ENCODE measurements at places on chromosomes 11 and 22.
A peak's percentile ranks its signal among the peaks of the same experiment; 100 is the strongest.

DNA sequence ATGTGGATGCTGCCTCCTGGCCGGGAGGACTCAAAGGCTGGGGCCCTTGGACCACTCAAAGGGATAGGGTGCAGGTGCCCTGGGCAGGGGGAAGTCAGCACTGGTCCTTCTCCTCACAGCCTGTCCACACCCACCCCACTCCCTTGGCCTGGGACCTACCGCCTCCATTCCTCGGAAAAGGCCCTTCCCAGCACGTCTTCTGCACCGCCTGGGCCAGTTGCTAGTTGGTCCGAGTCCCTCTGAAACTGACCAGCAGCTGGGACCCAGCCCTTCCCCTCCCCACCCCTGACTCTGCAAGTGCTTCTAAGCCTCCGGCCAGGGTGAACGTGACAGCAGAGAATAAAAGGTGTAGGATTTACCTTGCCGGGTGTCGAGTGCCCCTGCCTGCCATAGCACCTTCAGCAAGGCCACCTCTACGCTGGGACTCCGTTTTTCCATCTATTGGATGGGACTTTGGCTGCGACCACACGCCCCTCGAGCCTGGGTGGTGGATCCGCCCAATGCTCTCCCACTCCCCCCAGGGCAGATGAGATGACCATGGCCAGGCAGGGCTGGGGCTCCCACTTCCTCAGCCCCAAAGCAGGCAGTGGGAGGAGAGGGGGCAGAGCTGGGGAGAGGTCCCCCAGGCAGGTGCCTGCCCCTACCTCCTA, 37.3 kb downstream of the OSBPL5 start:
- DNase-seq: no peak

DNA sequence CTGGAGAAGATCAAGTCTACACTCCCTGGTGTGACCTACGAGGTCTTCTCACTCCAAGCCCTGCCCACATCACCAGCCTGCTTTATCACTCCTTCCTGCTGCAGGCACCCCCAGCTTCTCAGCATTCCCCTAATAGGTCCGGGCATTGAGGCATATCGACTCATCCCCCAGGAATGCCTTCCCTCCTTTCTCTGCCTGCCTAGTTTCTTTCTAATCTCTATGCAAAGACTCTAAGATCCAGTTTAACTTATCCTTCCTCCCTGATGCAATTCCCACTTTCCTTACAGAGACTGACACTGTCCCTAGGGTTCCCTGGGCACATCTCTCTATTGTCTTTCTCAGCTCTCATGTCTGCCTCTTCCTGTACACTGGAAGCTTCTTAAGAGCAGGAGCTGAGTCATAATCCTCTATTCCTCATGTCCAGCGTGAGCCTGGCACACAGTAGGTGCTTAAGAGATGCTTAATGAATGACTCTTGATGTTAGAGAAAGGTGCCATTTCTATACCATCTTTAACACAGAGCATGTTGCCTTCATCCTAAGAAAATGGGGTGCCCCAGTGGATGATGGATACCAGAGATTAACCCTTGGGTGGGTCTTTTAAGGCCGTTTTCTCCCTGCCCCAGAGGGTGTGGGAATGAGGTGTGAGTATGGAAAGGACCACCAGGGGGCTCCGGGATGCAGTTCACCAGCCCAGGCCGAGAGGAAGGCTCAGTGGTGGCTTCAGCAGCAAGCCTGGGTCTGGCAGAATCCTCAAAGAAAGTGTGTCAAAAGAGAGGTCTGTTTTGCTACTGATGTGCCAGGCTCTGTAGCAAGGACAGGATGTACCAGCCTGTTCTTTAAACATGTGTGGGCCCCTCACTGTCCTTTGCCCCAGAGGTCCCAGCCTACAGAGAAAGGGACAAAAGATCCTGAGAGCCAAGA, 34.7 kb downstream of the PARVA start:
- DNase-seq: peak; percentile 45

DNA sequence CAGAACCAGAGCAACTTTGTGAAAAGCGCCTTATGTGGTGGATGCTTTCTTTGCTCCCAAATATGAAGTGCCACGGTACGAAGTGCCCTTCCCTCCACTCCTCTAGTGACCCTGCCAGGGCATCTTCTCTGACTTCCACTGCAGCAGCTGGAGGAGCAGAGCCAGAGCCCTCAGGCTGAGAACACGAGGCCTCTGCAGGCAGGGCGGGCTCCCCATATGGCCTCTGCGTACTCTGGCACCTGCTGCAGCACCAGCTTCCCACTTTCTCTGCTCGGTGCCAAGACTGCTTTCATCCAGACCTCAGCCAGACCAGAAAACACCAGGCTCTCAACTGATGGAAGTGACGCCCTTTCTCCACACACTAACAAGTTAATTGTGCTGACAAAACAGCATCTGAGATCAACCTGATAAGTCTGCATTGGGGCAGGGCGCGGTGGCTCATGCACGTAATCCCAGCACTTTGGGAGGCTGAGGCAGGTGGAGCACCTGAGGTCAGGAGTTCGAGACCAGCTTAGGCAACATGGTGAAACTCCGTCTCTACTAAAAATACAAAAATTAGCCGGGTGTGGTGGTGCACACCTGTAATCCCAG, 12.8 kb downstream of the UFD1 start:
- DNase-seq: no peak

DNA sequence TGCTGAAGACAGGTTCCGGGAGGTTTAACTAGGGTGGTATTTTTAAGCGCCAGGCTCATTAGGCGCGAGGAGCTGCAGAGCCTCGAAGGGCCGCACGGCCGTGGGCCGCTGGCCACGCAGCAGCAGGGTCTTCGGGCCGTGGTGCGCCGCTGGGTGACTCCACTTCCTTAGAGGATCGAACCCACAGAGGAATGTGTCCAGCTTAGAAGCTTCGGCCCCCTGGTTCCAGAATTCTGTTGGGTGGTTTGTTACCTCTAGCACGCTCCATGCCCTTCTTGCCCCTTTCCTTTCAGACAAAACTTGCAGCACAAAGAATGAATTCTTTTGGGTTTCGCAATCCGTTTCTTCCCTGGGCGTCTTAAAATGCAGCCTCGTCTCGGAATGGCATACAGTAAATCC, 773 bp upstream of the PATL1 start:
- DNase-seq: no peak

DNA sequence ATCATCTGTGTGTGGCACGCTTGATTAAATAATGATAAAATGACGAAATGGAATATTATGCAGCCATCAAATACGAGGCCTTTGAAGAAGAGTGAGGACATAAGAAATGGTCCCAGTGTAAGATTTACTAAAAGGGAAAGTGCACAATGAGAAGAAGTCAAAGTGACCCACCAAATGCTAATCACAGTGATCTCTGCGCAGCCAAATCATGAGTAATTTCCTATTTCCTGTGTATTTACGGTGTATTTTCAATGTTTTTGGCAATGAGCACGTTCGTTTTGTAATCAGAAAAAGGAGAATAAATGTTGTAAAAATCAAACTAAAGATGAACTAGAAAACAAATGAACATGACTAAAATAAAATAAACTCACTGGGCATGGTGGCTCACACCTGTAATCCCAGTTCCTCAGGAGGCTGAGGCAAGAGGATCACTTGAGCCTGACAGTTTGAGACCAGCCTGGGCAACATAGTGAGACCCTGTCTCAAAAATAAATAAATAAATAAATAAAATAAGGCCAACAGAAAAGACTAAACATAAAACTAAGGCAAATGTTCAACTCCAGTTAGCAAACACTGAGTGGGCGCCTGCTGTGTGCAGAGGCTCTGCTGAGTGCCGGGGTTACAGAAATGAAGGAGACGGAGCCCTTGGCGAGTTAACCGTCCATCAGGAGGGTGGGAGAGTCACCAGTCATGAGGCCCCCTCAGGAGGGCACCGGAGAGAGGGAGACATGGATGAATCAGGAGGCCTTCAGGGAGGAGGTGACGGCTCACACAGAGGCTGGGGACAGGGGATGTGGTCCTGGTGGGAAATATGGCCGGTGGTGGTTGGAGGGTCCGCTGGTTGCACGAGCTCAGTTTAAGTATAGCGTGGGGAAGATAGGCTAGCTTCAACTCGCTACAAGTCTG, 26.0 kb upstream of the CBX7 start:
- no peak for DNase-seq

DNA sequence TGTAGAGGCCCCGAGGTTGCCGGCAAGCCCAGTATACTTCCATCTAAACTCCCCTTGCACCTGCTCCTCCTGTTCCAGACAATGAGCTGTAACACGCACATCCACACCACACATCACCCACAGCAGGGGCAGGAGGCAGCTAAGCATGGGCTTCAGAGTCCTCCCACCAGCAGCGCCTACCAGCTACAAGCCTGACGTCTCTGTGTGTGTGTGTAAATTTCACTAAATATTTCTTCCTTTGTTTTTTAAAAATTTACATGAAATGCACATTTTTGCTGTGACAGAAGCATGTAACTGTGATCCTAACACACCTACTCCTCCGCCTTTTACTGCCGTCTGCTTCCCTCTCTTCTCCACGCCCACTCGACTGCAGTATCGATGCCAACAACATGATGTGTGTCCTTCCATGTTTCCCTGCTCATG, 29.4 kb upstream of the PACSIN2 start:
- DNase-seq: no peak

DNA sequence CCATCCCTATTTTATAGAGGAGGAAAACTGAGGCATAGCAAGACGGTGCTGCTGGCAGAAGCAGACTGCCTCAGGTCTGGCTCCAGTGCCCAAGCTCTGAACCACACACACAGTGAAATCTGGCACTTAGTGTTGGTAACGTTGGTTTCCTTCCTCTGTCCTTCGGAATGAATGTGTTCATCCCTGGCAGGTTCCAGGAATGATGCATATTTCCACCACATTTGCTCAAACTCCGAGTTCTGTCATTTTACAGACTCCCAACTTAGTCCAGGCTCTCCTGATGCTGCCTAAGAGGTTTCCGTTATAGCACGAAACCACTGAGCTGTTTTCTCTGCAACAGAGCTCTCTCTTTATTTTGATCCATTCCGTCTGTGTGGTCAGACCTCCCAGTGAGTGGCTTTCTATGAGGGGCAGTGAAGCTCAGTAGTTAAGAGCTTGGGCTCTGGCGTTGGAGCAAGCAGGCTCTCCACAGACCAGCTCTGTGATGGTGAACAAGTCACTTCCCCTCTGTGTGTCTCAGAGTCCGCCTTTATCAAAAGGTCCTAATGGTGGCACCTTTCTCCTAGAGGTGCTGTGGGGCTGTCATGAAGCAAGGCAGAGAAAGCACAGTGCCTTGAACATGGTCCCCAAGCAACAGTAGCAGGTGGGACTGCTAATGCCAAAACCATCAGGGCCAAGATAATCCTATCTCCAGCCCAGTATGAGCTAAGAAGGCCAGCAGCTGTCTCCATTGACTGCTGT, 200.3 kb downstream of the MYO18B start:
- DNase-seq: no peak

DNA sequence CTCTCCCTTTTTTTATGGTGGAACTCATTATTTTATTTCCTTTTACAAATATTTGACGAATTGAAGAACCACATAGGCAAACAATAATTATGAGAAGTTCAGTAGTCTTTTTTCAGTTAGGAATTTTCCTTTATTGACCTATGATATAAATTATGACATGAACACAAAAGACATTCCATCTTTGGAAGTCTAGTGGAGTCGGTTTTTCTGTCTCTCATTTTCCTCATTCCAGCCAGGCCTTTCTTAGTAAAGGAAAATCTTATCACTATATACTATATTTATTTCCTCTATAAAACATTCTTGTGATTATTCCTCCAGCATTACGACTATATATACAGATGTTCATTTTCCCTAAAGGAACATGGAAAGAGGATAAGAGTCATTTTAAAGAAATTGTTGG, 1046.1 kb downstream of the DLG2 start:
- DNase-seq: no peak

GRCh38 chr11:90187839-90188238, 35.0 kb downstream of the CHORDC1 start:
- DNase-seq: no peak

DNA sequence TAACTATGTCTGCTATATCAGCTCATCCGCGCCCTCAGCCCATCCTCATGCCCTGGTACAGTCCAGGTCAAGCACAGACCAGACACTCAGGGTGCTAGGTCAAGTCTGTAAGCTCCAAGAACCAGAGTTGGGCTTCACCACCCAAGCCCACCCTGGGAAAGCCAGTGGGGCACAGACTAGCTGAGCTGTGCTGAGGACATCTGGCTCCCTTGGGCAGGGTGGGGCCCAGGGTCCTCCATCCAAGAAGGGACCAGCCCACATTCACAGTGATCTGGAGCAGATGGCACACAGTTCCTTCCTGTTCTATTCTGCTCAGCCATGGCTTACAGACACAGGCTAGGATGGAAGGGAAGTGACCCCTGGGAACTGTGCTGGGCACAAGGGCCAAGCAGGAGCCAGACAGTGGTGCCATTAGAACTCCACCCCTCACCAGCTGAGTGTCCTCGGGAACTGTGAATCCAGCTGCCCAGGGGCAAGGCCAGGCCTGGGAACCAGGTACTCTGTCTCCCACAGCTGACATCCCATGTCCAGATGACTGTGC, 9.1 kb downstream of the P2RY6 start:
- no peak for DNase-seq

DNA sequence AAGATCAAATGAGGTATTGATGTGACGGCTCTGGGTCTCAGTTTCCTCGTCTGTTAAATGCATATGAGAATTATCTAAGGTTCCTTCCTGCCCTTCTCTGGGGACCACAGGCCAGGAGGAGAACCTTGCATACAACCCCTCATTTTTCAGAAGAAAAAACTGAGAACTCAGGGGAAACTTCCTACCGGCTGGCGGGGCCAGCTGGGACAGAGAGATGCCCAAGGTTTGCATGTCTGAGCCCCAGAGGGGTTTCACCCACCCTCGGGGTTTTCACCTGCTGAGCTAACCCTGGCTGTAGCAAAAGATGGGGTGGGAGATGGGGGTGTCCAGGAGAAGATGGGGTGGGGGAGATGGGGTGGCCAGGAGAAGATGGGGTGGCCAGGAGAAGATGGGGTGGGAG, 4.3 kb downstream of the TNFRSF13C start:
- DNase-seq: no peak

DNA sequence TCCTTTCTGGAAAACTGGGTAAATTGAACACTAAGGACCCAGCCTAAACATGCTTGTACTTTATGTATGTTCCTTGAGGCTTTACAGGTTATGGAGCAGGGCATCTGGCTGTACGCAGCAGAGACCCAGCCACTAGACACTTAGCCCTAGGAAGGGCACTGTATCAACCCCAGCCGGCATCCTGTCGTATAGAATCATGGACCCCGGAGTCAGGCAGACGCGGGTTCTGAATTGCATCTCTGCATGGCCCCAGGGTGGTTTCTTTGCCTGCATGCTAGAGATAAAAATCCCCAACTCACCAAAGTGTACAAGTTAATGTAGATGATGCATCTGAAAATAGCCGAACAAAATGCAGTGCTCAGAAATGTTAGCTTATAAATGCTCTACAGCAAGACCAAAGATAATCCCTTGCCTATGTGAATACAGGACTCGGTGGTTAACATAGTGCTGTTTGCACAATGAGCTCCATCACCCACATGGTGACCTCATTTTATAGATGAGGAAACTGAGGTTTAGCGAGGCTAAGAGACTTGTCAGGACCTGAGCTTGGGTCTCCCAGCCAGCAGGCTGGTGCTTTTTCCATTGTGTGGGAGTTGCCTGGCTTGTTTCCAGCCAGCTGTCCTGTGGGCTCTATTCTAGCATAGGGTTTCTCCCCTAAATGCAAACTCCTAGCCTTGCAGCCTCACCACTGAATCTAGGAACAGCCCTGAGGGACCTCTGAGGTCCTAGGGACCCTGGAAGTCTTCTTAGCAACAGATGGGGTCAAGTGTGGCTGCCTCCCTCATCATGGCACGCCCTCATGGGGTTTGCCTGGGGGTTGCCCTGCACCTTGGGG, 7.3 kb downstream of the CD6 start:
- DNase-seq: no peak

GRCh38 chr11:101617735-101618332, 34.0 kb upstream of the TRPC6 start:
- no peak for DNase-seq

All from RPMI8226 (cell line).